Psoas muscle (tissue), 8 donors: ENCODE measurements at places on chromosomes 5 and 9.
A peak's percentile ranks its signal among the peaks of the same experiment; 100 is the strongest.

GRCh38 chr5:132299917-132300316 is 5.7 kb downstream of the SLC22A4 start:
- DNase-seq, result no peak

DNA sequence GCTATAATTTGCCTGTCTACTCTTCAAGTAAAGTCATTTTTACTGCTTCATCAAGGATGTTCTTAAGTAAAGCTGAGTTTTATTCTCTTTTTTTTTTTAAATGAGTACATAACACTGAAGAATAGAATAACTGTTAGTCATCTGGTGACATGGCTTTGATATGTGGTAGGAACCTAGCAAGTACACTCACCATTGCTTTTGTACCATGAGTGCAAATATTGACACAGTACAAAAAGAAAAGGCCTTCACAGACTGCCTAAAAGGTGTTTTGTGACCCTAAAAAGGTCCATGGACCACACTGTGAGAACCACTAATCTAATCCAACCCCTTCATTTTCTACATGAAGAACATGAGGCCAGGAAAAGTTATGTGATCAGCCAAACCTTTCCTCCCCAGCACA is 55.0 kb downstream of the ECPAS start:
- DNase-seq, result no peak

- no peak for DNase-seq
Observed at GRCh38 chr5:159849437-159850083, 66.7 kb upstream of the ADRA1B start.

- no peak for DNase-seq
Observed at GRCh38 chr9:126222363-126222834, 104.2 kb upstream of the MVB12B start.

DNA sequence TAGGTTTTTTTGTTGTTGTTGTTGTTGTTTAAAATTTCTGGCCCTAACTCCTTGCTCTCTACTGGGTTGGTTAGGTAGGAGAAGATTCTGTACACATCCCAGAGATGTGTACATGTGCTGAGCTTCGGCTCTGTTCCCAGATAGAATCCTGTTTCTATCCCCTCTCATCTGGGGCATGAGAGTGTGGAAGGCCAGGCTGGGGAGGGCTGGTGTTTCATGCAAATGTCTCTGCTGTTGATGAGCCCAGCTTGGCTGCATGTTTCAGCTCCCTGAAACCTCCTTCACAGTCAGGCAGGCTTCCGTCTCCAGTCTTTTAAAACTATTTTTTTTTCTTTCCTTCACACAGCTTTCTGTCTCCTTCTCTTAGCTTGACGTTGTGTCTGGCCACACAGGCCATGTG is 526.9 kb upstream of the KLF4 start:
- no peak for DNase-seq

GRCh38 chr9:91697201-91697600 is 252.8 kb downstream of the ROR2 start:
- no peak for DNase-seq

DNA sequence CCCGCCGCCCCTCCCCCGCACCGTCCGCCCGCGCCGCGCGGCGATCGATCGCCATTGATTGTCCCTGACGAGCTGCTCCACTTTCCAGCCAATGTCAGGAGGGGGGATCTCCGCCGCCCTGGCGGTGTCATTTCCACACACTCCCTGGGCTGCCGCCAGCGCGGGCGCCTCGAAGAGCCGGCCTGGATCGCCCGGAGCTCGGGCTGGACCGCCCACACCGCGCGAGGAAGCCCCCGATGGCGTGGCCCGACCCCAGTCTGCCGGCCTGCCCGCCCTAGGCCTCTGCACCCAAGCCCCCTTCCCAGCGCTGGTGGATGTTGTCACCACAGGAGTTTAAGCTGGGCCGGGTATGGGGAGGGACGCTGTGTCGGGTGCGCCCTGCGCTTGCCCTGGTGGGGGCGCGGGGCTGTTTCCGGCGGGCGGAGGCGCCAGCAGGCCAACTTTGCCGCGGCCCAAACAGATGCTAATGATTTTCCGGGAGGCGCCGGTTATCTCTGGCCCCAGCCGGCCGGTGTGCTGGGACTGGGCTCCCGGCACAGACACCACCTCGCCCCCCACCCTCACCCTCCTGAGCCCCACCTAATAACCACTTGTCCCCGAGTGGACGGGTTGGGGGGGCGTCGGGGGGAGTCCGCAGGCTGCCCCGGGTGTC is 10.6 kb upstream of the CXXC5 start:
- DNase-seq, result peak; percentile 89

- DNase-seq, result no peak
Observed at GRCh38 chr5:149177911-149178565, 36.7 kb downstream of the ABLIM3 start.

DNA sequence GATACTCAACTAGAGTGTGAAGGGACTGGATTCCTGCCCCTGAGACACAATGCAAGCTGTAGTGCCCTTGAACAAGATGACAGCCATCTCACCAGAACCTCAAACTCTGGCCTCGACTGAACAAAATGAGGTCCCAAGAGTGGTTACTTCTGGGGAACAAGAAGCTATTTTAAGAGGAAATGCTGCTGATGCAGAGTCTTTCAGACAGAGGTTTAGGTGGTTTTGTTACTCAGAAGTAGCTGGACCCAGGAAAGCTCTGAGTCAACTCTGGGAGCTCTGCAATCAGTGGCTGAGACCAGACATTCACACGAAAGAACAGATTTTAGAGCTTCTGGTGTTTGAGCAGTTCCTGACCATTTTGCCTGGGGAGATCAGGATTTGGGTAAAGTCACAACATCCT is 2.4 kb downstream of the ZNF483 start:
- DNase-seq, result no peak

GRCh38 chr9:107730666-107731065 is 241.1 kb upstream of the KLF4 start:
- no peak for DNase-seq

DNA sequence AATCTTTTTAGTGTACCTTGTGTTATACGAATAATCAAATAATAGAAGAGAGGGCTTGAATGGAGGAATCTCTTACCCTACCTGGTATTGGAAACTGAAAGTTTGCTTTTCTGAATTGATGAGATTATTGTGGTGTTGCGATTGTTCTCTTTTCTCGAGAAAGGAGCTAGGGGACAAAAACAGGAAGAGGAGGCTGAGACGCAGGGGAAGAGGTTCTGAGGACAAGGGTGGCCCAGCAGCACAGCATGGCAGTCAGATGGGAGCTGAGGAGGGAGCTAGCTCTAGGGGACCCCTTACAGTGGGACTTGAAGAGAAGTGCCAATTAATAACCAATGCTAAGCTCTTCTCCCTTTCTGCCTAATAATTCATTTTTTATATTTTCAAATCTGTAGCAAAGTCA is 183.3 kb upstream of the DMAC1 start:
- no peak for DNase-seq

GRCh38 chr5:68745448-68745847 is 348.4 kb upstream of the SLC30A5 start:
- no peak for DNase-seq

DNA sequence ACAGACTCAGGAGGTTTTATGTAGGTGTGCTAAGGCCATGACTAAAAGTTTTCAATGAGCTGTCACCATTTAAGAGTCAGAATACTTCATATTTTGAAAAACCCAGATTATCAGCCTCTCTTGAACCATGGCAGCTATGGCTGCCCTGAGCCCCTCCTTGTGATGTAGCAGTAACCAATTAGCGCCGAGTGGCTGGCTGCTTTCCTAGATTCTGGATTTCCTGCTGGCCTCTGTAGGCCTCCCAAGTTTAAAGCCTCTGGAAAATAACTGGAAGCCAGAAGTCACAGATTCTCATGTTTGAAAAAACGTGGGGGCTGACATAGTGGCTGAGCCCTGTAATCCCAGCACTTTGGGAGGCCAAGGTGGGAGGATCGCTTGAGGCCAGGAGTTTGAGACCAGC is 25.5 kb downstream of the DAB2IP start:
- DNase-seq, result peak; percentile 19

DNA sequence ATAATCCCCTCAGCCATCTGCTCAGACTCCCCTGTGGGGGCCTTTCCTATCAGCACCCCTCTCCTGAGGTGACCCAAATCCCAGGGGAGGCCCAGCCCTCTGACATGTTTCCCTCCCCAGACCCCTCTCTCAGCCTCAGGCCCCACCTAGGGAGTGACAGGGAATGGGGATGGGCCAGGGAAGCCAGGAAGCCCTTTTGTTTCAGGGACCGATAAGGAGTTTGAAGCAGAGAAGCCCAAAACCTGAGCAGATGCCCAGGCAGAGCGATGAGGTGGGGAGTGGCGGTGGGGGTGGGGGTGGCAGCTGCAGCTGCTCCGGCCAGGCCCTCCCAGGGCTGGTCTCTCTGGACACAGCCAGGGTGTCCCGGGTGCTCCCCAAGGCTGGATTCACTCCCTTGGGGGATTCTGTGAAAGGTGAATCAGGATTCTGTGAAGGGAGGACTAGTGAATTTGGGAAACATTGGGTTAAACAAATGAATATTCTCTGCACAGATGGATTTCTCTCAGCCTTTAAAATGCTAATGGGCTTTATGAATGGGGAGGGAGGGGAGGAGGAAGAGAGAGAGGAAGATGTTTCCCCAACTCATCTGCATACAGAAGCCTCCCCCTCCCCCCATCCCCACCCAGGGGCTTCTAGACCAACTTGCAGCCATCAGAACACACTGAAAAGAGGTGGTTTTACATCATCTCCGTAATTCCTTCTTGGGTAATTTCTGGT is 17.4 kb downstream of the AKNA start:
- no peak for DNase-seq

DNA sequence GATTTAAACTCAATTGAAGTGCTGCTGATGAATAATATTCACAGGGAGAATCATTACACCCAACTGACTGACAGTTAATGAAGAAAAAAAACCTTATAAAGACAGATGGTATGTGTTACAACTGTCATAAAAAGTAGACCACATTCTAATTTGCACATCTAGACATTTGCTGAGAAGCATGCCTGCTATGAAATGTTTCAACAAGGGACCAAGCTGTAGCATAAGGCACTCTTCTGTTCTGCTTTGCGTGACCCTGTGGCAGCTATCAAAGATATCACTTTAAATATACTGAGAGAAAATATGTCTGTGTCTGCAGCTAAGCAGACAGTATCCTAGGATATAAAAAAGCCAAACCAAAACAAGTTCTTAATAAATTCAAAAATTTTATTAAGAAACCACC is 153.7 kb downstream of the TMEM232 start:
- no peak for DNase-seq

GRCh38 chr5:54390015-54390414 is 65.5 kb upstream of the HSPB3 start:
- no peak for DNase-seq

- peak; percentile 36 for DNase-seq
Observed at GRCh38 chr9:137405677-137406081, 17.3 kb downstream of the EXD3 start.

DNA sequence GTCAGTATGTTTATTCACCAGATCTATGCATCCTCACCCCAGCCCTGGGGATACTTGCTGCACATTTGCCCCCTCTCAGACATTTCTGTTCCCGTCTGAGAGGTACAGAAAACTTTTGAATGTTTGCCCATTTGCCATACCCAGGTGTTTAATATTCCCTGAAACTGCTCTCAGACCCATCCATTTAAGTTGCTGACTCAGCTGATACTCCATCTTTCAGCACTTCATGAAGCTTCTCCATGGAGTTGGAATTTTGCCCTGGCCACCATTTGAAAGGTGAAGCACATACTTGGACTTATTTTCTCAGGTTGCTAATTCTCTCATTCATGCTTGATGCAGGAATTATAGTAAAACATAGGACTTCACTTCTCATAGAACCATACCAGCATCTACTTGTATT is 203.9 kb upstream of the OR13F1 start:
- no peak for DNase-seq

- DNase-seq, result no peak
Observed at GRCh38 chr5:59069438-59070079, 486.7 kb downstream of the RAB3C start.

- no peak for DNase-seq
Observed at GRCh38 chr5:153783362-153783658, 255.4 kb downstream of the FAM114A2 start.

GRCh38 chr9:739362-739761 is 102.1 kb upstream of the DMRT1 start:
- no peak for DNase-seq

DNA sequence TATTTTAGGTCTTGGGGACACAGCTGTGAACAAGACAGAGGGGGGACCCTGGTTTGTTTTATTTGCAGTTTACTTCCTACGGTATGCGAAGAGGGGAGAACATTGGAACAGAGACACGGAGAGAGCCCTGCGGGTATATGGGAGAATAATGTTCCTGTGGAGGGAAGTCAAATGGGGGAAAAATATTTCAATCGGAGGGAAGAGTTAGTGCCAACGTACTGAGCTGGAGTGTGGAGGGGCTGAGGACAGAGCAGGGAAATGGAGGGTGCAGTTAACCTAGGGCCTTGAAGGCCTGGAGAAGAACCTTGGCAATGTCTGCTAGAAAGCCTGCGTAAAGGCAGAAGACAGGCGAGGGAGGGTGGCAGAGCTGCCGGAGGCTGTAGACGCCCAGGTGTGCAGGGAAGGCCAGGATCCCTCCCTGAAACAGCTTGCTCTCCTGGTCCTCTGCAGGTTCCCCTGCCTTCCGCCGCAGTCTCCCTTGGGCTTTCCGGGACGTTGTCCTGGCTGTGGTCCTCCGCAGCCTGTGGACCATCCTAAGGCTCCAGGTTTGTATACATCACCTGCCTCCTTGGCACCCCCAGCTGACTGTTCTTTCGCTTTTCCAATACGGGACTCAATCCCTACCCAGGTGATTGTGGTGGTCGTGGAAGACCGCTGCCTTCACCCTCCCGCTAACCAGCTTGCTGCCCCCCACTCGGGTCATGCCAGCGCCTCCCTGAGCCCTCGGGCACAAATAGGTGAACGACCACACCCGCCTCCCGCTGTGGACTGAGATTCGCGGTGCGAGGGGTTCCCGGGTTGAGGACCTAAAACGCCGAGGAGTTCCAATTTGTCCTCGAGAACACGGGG is 1.9 kb upstream of the RACK1 start:
- no peak for DNase-seq

DNA sequence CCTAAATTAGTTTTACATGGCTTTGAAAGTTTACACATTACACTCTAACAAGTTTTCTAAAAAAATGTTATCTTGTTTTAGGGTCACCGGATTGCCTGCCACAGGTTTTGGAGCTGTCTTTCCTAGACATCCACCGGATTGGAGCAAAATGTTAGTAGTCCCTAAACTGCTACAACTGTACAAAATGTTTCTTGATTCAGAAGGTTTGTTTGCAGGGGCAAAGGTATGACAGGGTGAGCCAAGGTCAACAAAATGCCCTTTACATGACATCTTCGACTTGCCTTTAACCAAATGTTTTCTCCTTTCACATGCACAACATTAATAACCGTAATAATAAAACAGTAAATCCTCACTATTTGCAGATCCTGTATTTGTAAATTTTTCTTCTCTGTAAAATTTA is 37.2 kb downstream of the CFAP95 start:
- DNase-seq, result no peak

DNA sequence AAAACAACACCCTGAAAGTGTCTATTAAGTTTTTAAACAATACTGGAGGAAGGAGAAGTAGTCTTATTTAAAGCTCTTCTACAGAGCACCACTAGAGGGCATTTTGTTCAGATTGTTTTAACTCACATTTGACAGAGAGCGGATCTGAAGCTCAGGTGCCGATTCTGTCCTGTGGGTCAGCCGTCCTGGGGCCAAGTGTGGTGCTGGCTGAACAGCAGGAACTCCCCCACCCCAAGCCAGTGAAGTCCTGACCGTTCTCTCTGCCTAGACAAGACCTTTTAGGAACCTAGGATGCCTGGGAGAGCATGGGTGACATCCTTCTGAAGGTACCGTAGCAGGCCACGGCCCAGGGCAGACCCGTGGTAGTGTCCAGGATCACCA is 3.9 kb downstream of the EXOC3 start:
- no peak for DNase-seq

- DNase-seq, result no peak
Observed at GRCh38 chr9:136187683-136188586, 17.0 kb downstream of the LHX3 start.
